Hepatocyte (in vitro differentiated cells): ENCODE measurements at places on chromosomes 5 and 9. TPM values are rescaled to one million over a fixed set of nuclear protein-coding genes. Genes with fewer than 3 reads are reported as not detected.

Gene FBLL1
- polyA plus RNA-seq, result 1.2 and 2.4 TPM in 2 replicates

Gene SV2C
- polyA plus RNA-seq, result 0.04 and 0.05 TPM in 2 replicates

Gene ARAP3
- 8.4 and 8.6 TPM in 2 replicates for polyA plus RNA-seq

Gene CD274
- not detected in 2 replicates for polyA plus RNA-seq

Gene GRM6
- not detected in 2 replicates for polyA plus RNA-seq

Gene PCDHGA9
- polyA plus RNA-seq, result not detected in 2 replicates

Gene CATSPER3
- 0.59 and 1.2 TPM in 2 replicates for polyA plus RNA-seq

Gene CARD9
- polyA plus RNA-seq, result 1.5 and 2.5 TPM in 2 replicates

Gene UAP1L1
- polyA plus RNA-seq, result 39.1 and 40.1 TPM in 2 replicates

Gene NDST1
- polyA plus RNA-seq, result 30.2 and 42.5 TPM in 2 replicates

DNA sequence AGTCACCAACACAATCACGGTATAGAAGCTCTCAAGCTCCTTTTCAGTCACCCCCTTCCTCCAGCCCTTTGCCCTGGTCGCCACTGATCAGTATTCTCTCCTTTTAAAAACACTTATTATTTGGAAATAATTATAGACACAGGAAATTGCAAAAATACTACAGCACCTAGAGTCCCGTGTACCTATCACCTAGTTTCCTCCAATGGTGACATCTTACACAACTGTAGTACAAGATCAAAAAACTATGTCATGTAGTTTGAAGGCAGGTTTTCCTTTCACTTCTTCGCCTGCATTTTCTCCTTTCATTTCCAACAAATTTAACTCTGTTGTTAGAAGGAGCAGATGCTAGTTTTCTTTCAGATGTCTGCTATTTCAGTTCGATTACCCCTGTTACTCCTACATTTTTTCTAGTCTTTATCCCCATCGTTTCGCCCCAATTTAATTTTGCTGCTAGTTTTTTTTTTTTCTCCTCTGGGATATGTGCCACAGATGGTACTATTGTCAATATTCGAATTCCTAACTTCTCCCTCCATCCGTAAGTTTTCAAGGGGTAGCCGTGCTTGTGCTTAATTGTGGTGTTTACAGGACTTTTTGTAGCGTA lies 612 bp upstream of the ATG10 start:
- peak overlapping the region; percentile 54 for H3K4me3 ChIP-seq
- H3K36me3 ChIP-seq, result no peaks in the 10 kb centered on the region
- DNase-seq, result peak; percentile 11
- peak overlapping the region; percentile 95 for H3K27ac ChIP-seq
- peaks cover 8% of the 10 kb centered on the region for H3K4me1 ChIP-seq

- no peaks in the 10 kb centered on the region for H3K36me3 ChIP-seq
- DNase-seq, result no peak
- peaks cover 21% of the 10 kb centered on the region for H3K4me1 ChIP-seq
- peak overlapping the region; percentile 81 for H3K4me3 ChIP-seq
Observed at GRCh38 chr5:55993013-55993412, 1.8 kb downstream of the IL6ST start.

GRCh38 chr9:130425741-130426466 lies 18.9 kb upstream of the ASS1 start:
- peak; percentile 38 for DNase-seq
- H3K27ac ChIP-seq, result peak overlapping the region; percentile 68
- no peaks in the 10 kb centered on the region for H3K27me3 ChIP-seq

DNA sequence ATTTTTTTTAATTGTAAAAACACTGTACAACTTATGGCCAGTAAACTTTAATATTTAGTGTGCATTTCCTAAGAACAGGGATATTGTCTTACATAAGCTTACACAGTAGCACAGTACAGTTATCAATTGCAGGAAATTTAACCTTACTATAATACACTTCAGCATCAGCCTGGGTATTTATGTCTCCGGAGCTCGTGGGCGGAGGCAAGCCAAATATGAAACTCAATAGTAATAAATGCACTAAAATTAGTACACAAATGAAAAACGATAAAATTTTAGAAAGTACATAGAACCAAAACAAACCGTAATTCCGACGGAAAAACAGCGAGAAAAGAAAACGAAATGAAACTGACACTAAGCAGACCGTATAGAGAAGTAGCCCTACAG lies 91.2 kb downstream of the ANXA2R start:
- peaks cover under 1% of the 10 kb centered on the region for H3K27me3 ChIP-seq
- no peak overlapping the region for H3K4me3 ChIP-seq
- no peak overlapping the region for H3K27ac ChIP-seq
- no peaks in the 10 kb centered on the region for H3K4me1 ChIP-seq
- no peak for DNase-seq
- H3K36me3 ChIP-seq, result no peaks in the 10 kb centered on the region

DNA sequence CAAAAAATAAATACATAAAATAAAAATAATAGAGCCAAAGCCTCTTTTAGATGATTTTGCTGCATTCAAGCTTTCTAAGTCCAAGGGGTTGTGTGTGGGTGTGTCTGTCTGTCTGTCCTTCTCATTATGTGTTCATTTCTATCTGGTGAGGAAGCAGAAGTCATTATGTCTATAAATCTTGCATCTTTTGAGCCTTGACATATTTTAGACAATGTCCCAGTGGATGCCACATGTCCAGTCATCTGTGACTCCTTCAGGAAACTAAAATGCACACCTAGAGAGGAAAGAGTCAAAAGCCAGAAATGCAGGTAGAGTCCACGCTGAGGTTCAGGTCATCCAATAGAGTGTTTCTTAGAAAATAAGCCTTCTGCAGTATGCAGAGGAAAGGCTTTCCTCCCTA lies 80.9 kb downstream of the GALNT10 start:
- H3K4me1 ChIP-seq, result peaks cover 37% of the 10 kb centered on the region
- DNase-seq, result no peak
- H3K27ac ChIP-seq, result no peak overlapping the region
- H3K4me3 ChIP-seq, result no peak overlapping the region
- no peaks in the 10 kb centered on the region for H3K36me3 ChIP-seq
- no peaks in the 10 kb centered on the region for H3K27me3 ChIP-seq

DNA sequence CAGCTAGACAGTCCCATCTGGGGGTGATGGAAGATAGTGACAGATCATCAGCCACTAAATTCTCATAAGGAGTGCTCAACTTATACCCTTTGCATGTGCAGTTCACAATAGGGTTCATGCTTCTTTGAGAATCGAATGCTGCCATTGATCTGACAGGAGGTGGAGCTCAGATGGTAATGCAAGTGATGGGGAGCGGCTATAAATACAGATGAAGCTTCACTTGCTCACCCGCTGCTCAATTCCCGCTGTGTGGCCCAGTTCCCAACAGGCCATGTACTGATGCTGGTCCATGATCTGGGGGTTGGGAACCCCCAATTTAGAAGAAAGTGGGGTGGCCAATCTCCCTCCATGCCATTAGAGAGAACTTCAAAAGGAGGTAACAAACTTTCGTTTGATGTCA lies 44.9 kb upstream of the ZNF462 start:
- H3K27ac ChIP-seq, result no peak overlapping the region
- no peaks in the 10 kb centered on the region for H3K27me3 ChIP-seq
- no peaks in the 10 kb centered on the region for H3K36me3 ChIP-seq
- H3K4me1 ChIP-seq, result no peaks in the 10 kb centered on the region

GRCh38 chr9:129542741-129543140 lies 78.2 kb downstream of the C9orf50 start:
- no peak for DNase-seq
- H3K4me1 ChIP-seq, result no peaks in the 10 kb centered on the region
- no peaks in the 10 kb centered on the region for H3K27me3 ChIP-seq
- H3K36me3 ChIP-seq, result no peaks in the 10 kb centered on the region
- no peak overlapping the region for H3K4me3 ChIP-seq

DNA sequence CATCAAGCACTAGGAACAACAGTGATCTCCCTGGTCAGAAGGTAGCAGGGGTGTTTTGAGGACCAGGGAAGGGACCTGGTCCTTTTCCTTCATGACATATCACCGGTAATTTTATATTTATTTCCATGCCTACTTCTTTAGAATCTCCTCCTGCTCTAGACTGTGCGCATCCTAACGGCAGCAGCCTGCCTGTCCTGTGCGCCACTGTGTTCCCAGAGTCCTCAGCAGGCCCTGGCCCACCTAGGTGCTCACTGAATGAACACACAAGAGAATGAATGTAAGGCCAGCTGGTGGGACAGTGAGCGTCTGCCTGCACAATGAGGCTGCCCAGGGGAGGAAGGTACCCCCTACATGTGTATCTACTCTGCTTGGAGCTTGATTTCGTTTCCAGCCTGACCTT lies 51.5 kb downstream of the C5orf15 start:
- H3K4me1 ChIP-seq, result no peaks in the 10 kb centered on the region
- H3K4me3 ChIP-seq, result no peak overlapping the region
- H3K27me3 ChIP-seq, result no peaks in the 10 kb centered on the region
- H3K27ac ChIP-seq, result no peak overlapping the region

- H3K27me3 ChIP-seq, result no peaks in the 10 kb centered on the region
- no peaks in the 10 kb centered on the region for H3K36me3 ChIP-seq
- H3K27ac ChIP-seq, result peak overlapping the region; percentile 95
- peaks cover 41% of the 10 kb centered on the region for H3K4me1 ChIP-seq
- peak; percentile 86 for DNase-seq
- no peak overlapping the region for H3K4me3 ChIP-seq
Observed at GRCh38 chr9:96139592-96140295, 162.2 kb downstream of the HSD17B3 start.

DNA sequence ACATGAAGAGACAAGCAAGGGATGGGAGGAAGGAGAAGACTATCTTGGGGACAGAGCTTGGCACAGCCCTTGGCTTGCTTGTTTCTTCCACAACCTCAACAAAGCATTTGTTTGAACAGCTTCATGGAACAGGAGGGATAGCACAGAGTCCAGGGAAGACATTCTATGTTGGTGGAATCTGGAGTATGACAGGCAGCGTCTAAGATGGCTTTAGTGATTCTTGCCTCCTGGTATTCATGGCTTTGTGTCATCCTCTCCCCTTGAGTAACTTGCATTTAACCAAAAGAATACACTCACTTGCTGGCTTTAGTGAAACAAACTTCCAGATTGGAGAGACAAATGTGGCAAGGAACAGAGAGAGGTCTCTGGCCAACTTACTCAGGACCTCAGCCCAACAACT lies 30.8 kb upstream of the RECK start:
- H3K4me3 ChIP-seq, result no peak overlapping the region
- H3K27ac ChIP-seq, result peak overlapping the region; percentile 59
- DNase-seq, result no peak
- H3K36me3 ChIP-seq, result no peaks in the 10 kb centered on the region
- no peaks in the 10 kb centered on the region for H3K4me1 ChIP-seq

DNA sequence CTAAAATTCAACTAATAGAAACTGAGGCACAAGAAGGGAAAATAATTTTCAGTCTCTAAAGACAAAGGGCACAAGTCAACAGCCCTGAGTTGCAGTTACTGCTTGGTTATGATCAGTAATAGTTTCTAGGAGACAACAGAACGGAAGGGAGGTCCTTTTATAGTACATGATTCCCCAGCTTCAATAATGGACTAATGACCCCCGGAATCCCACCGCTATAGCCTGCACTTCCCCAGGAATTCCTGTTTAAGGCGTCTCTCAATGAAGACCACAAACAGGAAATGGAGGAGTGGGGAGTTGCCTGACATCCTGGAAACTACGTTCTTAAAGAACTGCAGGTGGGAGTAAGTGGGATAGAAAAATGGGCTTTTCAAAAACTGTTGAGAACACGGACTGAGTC lies 60.6 kb downstream of the DIAPH1 start:
- H3K27ac ChIP-seq, result peak overlapping the region; percentile 93
- peaks cover 14% of the 10 kb centered on the region for H3K4me1 ChIP-seq

DNA sequence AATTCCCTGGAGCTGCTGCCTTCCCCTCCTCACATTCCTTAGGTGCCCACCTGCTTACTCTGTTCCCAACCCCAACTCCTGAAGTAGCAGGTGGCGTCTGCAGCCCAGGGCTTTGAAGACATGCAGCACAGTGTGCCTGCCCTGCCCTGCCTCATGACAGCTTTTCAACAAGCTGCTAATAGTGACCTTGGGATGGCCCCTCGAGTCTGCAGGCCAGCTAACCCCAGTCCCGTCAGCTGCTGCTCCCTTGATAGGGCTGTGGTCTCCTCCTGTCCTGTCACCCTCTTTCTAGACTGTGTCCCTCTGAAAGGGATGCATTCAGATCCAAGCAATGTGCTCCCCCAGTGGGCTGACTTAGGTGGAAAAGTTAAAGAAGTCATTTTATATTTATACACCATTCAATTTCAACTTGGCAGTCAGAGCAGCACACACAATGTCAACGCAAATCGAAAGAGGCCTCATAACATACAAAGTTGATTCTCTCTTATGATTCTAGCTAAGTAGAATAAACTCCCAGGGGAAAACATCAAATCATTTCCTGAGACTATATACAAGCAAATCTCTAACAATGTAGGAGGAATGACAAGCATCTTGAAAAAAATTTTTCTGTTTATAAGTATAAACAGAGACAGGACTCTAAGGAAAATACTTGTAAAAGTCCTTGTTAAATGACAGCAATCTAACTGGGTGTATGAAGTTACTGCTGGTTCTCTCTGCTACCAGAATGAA lies 37.9 kb downstream of the ADRB2 start:
- H3K27me3 ChIP-seq, result no peaks in the 10 kb centered on the region
- DNase-seq, result no peak
- H3K27ac ChIP-seq, result no peak overlapping the region
- H3K36me3 ChIP-seq, result no peaks in the 10 kb centered on the region
- no peak overlapping the region for H3K4me3 ChIP-seq

DNA sequence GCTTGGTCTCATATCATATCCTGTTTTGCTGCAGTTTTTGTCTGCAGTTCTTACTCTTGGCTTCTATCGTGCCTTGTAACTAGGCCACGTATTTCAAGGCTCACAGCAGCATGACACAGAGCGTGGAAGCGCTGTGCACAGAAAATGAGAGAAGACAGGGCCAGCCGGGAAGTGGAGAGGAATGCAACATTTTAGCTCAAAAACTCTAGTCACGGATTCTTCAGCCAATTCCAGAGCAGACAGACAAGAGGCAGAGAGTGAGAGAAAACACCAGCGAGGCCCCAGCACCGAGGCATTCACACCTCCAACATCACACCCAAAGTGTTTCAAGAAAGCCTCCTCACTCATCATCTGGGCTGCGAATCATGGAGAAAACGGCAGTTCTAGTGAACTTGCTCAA lies 160.8 kb downstream of the DNAH5 start:
- no peak overlapping the region for H3K4me3 ChIP-seq
- H3K27me3 ChIP-seq, result no peaks in the 10 kb centered on the region
- no peaks in the 10 kb centered on the region for H3K36me3 ChIP-seq
- H3K27ac ChIP-seq, result no peak overlapping the region
- no peaks in the 10 kb centered on the region for H3K4me1 ChIP-seq

GRCh38 chr9:114178076-114178475 lies 22.7 kb downstream of the COL27A1 start:
- H3K27ac ChIP-seq, result no peak overlapping the region
- no peak overlapping the region for H3K4me3 ChIP-seq
- no peaks in the 10 kb centered on the region for H3K27me3 ChIP-seq

GRCh38 chr5:151243564-151243963 lies 9.4 kb upstream of the GM2A start:
- no peaks in the 10 kb centered on the region for H3K36me3 ChIP-seq
- H3K4me3 ChIP-seq, result no peak overlapping the region
- no peak for DNase-seq
- H3K4me1 ChIP-seq, result no peaks in the 10 kb centered on the region
- no peaks in the 10 kb centered on the region for H3K27me3 ChIP-seq

- H3K27me3 ChIP-seq, result no peaks in the 10 kb centered on the region
- no peak overlapping the region for H3K27ac ChIP-seq
- no peaks in the 10 kb centered on the region for H3K36me3 ChIP-seq
- no peak for DNase-seq
Observed at GRCh38 chr5:143055596-143056338, 285.6 kb downstream of the ARHGAP26 start.

GRCh38 chr5:175706499-175706898 lies 48.6 kb downstream of the HRH2 start:
- H3K27ac ChIP-seq, result peak overlapping the region; percentile 75
- H3K4me3 ChIP-seq, result no peak overlapping the region
- H3K36me3 ChIP-seq, result no peaks in the 10 kb centered on the region
- H3K27me3 ChIP-seq, result no peaks in the 10 kb centered on the region
- peaks cover 13% of the 10 kb centered on the region for H3K4me1 ChIP-seq

- peak; percentile 12 for DNase-seq
- H3K36me3 ChIP-seq, result no peaks in the 10 kb centered on the region
- no peaks in the 10 kb centered on the region for H3K27me3 ChIP-seq
- H3K27ac ChIP-seq, result peak within 1 kb of the TSS; percentile 27
- no peak within 1 kb of the TSS for H3K4me3 ChIP-seq
- peaks cover 4% of the 10 kb centered on the region for H3K4me1 ChIP-seq
Observed at GRCh38 chr9:117704024-117704575, at the start of gene TLR4. TSS of gene TLR4 (plus strand) at chr9:117704403. CDS start at chr9:117704473, 70 bp downstream.
